Fibroblast of lung (primary cell): ENCODE measurements at places on chromosomes 2 and 18.

- DNase-seq: no peak
Measured at GRCh38 chr18:46310675-46311345, 206.6 kb downstream of the HAUS1 start.

DNA sequence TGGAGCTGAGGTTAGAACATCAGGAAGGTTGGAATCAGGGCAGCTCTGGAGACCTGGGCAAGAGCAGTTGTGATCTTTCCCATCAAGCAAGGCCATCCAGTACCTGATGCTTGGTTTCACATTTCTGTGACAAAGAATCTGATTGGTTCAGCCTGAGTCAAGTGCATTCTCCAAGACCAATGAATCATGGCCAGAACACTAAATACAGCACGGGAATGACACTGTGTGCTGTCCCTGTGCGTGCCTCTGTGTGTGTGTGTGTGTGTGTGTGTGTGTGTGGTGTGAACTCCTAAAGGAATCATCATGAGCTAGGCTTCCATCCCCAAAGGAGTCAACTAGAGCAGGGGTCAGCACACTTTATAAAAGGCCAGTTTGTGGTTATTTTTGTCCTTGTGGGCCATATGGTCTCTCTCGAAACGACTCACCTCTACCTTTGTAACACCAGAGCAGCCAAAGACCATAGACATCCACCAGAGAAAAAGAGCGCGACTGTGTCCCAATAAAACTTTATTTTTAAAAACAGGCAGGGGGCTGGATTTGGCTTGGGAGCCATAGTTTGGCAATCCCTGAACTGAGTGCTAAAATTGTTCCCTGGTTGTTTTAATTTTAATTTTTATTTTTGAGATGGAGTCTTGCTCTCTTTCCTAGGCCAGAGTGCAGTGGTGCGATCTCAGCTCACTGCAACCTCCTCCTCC is 99.7 kb downstream of the INHBB start:
- DNase-seq: no peak

GRCh38 chr18:65363011-65363410 is 387.8 kb upstream of the CDH7 start:
- no peak for DNase-seq

- DNase-seq: no peak
Measured at GRCh38 chr2:106090916-106091618, 103.0 kb downstream of the UXS1 start.

GRCh38 chr2:172374318-172375240 is 52.8 kb upstream of the ITGA6 start:
- DNase-seq: no peak

DNA sequence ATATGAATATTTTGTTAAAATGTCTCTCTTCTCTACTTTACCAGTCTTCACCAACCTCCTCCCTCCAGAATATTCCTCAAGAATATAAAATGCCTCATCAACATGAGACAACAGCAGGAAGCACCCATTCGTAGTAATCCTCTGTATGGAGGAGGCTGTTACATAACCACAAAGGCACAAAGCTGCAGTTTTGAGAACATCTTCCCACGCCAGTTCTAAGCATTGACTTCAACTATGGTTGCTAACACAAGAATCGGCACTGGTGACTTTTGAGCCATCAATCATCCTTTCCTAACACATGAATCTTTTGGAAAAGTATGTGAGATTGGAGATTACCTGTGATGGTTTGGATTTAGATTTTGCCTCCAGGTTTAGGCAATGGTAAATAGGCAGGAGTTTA is 54.9 kb upstream of the CYP1B1 start:
- no peak for DNase-seq

- DNase-seq: no peak
Measured at GRCh38 chr2:12890481-12890991, 173.8 kb downstream of the TRIB2 start.
